ENCODE measurements at places on chromosomes 6 and 20.

DNA sequence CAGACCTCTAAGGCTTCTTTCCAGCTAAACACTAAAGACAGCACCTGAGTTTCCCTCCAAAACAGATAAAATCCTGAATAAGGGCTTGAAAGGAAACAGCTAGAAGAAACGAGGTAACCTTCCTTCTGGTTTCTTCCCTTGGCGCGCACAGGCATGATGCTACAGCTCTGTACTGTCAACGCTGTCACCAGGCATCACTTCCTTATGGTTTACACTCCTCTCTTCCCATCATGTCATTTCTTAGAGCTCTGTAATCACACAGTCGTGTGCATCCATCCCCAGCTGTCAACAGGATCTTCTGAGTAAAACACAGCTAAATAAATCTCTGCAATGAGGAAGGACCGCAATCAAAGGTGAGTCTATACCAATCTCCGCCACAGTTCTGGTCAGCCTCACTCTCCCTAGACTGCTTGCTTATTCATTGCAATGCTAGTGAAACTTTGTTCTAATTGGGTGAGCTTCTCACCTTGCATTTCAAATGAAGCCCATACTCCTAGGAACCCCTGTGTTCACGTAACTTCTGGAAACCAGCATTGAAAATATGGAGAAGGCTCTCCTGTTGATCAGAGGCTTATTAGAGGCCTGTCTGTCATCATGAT lies 162.6 kb upstream of the DTNBP1 start:
- DNase-seq: no peak

GRCh38 chr20:44001667-44002596 lies 87.3 kb downstream of the TOX2 start:
- DNase-seq: no peak

GRCh38 chr20:59435518-59435917 lies 135.1 kb downstream of the EDN3 start:
- DNase-seq: no peak

DNA sequence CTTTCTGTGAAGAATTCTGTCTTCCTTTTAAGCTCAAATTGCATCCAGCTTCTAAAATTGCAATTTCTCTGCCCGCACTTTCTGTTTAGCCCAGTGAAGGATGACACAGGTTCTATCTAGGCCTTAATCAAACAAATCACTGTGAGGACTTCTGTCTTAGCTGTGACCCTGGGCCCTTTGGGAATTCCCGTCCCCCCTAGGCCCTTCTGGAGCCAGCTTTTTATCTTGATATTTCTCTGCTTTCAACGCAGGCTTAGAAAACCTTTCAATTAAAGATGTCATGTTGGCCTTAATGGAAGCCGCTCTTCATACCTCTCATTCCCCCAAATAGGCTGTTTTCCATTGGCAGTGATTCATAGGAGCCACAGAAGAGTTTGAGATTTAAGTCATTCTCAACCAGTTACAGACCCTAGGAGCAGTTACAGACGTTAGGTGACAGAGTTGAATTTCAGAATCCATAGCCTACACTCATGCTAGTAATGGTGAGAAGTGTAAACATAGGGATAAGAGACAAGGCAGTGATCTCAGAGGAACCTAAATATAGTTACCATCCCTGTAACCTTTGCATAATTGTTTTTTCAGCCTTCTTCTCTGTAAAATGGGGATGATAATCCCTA lies 74.8 kb upstream of the FLRT3 start:
- no peak for DNase-seq

GRCh38 chr20:17568972-17569521 lies 828 bp upstream of the DSTN start:
- DNase-seq: peak; percentile 19

- DNase-seq: no peak
These were observed 8.8 kb upstream of the C20orf203 start for GRCh38 chr20:32682508-32682987.

GRCh38 chr20:49674383-49675352 lies 39.0 kb downstream of the B4GALT5 start:
- no peak for DNase-seq

DNA sequence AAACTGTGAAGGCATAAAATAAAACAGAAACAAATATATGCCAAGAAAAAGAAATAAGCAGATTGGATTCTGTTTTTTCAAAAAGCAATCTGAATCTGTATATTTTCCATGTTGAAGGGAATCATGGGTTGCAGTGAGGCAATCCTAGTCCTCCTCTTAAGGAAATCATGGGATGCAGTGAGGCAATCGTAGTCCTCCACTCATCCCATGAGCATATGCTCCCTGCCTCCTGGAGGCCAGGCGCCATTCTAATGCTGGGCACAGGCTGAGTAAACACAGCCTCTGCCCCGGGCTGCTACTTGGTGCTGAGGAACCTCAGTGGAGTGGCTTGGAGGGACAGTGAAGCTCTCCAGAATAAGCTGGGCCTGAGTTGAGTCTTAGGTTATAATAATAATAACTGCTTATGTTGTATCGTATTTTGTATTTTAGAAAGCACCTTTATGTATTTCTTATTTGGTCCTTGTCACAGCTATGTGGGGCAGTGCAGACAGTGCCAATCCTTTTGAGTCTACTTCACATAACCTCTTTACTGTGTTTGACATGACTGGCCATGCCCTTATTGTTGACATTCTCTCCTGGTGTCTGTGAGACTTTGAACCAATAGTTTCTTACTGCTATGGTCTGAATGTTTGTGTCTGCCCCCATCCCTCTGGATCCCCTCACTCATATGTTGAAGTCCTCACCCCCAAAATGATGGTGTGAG lies 56.6 kb upstream of the CITED2 start:
- DNase-seq: no peak

DNA sequence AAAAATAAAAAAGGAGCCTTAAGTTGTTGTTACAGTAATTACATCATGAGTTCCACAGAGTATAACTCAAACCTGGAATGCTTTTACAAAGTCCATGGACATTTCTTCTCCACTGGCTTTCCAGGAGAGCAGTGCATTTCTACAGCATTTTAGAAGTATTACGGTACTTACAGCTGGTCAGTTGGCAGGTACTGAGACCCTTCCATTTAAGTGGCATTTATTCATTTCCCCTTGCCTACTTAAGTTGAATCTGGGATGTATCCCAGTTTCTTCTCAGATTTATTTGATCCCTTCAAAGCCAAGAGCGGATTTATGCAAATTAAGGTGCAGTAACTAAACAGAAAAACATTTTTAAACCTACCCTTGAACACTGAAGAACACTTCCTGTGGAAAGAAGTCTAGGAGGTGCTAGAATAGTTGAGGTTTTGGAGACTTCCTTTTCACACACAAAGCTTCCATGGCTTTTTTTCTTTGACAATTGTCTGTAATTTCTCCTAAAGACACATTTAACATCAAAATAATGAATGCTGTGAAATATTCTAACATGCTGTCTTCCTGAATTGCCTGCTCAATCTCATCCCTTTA lies 3.4 kb downstream of the PRDM13 start:
- DNase-seq: no peak

DNA sequence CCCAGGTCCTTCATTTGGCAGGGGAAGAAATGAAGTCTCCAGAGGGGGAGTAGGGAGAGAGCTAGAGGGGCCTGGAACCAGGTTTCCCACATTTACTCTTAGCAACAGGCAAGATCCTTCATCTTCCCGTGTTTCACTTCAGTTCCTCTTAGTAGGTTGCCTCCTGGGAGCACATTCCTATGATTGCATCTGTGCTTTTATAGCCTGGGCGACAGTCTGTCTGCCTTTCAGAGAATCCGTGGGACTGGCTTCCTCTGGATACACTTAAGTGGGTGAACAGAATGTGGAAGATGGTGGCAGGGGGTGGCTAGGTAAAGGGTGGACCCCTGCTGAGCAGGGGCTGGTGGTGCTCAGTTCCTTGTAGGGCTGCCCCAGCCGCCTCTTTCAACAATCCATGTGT lies 33.4 kb downstream of the STK35 start:
- no peak for DNase-seq

DNA sequence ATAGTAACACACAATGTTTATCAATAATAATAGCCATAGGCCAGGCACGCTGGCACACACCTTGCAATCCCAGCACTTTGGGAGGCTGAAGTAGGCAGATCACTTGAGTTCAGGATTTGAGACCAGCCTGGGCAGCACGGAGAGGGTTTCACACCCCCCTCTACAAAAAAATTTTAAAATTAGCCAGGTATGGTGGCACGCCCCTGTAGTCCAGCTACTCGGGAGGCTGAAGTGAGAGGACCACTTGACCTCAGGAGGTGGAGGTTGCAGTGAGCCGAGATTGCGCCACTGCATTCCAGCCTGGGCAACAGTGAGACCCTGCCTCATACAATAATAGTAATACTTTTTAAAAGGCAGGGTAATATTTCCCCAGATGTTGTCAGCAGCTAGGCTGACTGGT lies 7.9 kb upstream of the MAPRE1 start:
- DNase-seq: no peak

- no peak for DNase-seq
These were observed 65.8 kb downstream of the SYTL3 start for GRCh38 chr6:158715330-158716311.

DNA sequence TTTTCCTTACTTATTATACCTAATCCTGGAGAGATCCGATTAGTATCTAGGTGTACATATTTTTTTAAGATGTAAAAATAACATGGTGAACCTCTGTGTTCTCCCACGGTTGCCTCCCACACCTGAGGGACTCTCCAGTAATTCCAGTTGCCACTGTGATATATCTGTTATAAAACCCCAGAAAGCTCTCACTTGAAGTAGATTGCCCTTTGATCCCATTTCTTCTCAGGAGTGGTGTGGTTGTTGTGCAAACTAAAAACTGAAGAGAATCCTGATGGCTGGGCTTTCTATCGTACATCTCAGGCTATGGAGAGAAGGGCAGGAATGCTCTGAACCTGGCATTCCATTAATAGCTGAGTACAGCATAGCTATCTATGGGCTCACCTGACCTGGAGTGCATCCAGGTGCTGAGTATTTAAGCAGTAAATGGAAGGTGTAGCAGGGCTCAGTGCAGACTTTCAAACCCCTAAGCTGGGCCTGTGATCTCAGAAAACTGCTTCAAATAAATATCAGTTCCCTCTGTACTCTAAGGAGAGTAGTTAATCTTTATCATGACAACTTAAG lies 41.0 kb downstream of the VGLL2 start:
- DNase-seq: no peak

DNA sequence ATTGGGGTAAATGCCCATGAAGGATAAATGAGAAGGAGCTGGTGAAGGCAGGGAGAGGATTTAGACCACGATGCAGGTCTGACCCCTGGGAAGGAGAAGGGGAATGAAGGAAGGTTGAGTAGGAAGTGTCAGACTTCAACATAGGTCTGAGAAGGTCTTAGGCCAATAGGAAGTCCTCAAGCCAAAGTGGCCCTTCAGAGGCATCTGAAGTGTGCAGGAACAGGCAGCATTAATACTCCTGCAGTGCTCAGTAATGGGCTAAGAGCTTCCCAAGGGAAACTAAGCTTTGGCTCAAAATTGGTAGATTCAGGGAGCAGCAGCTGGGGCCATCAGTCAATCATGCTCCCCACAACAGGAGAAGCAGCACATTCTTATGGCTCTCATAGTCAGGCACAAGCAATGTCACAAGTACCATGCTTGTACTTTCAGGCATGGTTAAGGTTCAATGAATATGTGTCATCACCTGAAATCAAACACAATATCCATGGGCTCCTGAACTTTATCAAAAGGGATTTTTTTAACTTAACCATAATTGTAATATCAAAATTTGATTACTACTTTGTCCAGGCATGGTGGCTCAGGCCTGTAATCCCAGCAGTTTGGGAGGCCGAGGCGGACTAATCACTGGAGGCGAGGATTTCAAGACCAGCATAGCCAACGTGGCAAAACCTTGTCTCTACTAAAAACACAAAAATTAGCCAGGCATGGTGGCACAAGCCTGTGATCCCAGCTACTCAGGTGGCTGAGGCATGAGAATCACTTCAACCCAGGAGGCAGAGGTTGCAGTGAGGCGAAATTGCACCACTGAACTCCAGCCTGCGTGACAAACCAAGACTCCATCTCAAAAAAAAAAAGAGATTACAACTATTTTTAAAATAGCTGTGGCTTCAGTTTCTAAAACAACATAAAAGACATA lies 9.9 kb downstream of the RALGAPA2 start:
- no peak for DNase-seq

DNA sequence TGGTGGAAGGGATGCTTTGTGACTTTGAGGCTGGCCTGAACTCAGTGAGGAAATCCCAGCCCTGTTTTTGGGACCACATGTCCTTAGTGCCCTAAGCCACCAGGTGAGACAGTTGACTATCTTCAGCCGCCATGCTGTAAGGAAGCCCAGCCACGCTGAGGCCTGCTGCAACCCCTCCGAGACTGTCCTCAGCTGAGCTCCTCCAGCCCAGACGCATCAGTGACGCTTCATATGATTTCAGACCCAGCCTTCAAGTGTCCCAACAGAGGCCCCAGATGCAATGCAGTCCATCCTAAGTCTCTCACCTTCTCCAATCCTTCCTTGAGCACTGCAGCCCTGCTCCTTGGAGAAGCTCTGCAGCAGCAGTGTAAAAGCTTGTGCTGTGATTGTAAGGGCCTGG lies 76.2 kb downstream of the NINL start:
- no peak for DNase-seq

- no peak for DNase-seq
These were observed 8.0 kb downstream of the CST3 start for GRCh38 chr20:23629542-23630391.

DNA sequence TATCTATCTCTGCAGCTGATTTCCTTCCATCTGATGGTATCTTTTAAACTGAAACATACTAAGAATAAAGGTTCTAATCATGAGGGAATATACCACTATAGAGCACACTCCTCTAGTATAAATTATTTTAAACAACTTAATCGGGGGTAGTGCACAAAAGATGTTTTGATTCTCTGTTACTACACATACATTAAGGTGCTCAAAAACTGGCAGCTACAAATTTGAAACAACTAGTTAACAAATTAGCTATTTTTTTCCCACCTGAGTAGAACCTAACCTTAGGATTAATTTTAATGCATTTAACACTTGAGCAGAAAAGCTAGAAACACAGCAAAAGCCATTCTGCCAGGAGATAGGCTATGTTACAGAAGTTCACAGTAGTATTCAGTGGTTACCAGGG lies 23.0 kb downstream of the CCNC start:
- no peak for DNase-seq

- no peak for DNase-seq
These were observed 160.2 kb downstream of the MTFR2 start for GRCh38 chr6:136089876-136090275.

DNA sequence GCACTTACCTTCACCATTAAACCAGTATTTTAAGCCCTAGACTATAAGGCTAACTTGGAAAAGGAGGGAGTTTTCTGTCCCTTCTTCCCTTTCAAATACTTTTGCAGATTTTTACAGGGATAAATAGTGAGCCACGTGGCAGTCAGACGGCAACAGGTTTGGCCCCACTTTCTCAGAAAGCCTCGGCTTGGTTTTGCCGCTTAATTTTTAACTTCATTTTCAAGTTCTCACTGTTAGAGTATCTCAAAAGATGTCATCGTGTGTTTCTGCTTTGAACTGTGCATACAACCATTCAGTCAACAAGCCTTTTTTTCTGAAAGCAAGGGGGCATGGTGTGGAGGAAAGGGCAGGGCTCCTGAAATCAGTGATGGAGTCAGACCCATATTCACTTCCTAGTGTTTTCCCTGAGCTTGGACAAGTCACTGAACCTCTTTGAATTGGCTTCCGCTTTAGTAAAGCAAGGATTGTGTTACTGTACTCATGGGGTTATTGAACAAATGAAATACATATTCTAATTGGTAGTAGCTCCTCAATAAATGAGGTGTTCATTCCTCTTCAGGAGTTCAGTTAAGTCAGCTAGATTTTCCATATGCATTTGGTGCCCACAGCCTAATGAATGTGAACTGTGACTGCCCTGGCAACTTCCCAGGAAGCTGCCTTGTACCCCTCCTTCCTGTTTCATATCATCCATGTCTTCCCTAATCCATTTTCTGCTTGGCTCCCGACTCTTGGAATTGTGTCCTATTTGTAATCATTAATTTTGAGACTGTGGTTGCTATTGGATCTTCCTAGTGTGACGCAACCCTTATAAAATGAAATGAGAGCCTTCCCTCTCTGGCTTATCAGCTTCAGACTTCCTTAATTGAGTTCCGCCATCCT lies at the start of gene SLC17A2:
Gene SLC17A2, minus strand, starts transcription at position 160 of the 879 bp plus-strand sequence. CDS start 4,895 bp downstream, outside the sequence.
- DNase-seq: no peak
